ENCODE measurements at places on chromosomes 7 and 10.

DNA sequence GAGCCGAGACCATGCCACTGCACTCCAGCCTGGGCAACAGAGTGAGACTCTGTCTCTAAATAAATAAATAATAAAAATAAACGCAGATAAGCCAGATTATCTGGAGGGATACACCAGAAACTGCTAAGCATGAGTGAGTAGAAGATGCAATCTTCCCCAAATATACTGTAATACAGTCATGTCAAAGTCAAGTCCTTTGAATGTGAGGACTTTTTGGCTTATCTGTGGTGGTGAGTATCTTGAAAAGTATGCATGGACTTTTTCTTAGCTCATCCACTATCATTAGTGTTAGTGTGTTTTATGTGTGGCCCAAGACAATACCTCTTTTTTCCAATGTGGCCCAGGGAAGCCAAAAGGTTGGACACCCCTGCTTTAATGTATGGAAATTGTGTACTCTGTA lies 44.7 kb upstream of the PITRM1 start:
- DNase-seq: no peak

GRCh38 chr7:107813524-107813923 lies 10.5 kb upstream of the SLC26A3 start:
- peak; percentile 24 for DNase-seq

- DNase-seq: no peak
Measured at GRCh38 chr10:71551970-71552369, 155.2 kb downstream of the CDH23 start.

DNA sequence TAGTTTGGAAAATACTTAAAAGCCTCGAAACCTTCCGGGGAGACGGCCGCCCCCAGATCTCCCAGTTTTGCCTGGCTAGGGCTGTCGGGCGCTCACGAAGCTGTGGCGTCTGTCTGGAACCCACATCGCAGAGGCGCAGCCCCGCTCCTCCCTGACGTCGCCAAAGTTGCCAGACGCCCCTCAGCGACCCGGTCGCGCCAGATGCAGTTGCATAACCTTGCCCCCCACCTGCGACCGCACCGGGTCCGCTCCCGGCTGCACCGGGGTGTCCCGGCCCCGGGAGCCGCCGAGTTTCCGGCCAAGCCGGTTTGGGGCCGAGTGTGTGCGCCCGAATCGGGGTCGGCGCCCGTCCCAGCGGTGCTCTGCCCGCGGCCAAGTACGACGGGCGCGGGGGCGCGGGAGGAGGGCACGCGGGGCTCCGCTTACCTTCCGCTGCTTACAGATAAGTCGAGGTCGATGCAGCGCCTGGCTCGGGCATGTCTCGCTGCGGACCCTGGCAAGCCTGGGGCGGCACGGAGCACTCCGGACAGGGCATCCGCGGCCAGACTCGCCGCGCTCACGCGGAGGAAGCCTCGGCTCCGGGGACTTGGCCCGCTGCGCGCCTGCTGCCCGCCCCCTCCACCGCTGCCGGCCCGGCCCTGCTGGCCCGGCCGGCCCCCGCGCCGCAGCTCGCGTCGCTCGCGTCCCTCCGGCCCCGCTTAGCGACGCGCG lies 665 bp downstream of the INSYN2A start:
- no peak for DNase-seq

GRCh38 chr10:102438374-102438773 lies 6.0 kb upstream of the CUEDC2 start:
- no peak for DNase-seq

- DNase-seq: no peak
Measured at GRCh38 chr10:43904301-43904700, 255.6 kb upstream of the ZNF32 start.

- DNase-seq: no peak
Measured at GRCh38 chr7:158393926-158394625, 193.5 kb downstream of the PTPRN2 start.

- DNase-seq: no peak
Measured at GRCh38 chr10:32317795-32318357, 29.1 kb downstream of the EPC1 start.

GRCh38 chr10:127919418-127920271 lies 12.7 kb downstream of the PTPRE start:
- DNase-seq: no peak

DNA sequence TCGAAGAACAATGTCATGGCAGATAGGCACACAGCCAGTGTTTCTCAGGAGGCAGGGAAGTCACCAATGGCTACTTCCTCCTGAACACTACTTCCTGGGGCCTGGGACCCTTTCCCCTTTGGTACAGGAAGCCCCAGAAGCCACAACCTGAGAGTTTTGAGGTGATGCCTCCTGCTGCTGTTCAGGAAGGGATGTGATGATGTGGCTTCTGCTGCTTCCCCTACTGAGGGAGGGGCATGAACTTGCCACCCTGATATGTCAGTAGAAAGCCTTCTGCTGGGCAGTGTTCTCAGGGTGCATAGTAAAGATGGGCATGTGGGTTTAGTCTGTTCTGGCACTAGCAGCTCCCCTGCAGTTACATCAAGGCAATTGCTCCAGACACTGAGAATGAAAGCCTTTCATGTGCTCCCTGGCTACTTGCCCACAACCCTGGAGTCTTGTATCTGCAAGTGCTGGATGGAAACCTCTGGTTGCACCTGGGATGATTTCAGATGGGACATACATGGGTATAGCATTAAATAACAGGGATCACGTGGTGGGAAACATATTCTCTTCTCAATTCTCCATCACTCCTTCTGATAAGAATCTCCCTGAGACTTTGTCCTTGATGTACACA lies 69.3 kb downstream of the ADRA2A start:
- DNase-seq: no peak

DNA sequence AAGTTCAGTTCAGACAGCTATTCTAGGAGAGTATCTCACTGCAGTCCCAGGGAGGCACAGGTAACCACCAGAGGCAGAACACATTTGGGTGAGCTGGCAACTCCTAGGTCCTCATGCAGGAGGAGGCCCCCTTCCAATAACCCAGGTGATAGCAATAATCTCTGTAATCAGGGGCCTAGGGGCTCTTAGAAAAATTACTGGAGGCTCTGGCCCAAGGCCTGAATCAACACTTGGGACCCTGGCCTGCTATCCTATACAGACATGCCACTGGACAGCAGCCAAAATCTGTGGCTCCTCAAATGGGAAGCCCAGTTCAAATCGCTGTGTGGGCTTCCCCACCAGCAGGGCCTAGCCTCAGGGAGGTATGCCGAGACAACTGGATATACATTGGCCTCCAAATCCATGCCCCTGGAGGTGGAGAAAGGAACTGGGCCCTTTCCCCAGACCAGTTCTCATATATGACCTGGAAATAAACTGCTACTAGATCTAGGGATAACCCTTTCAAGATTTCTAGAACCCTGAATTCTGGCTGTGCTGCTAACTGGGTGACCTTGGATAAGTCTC lies 1.6 kb downstream of the AVPI1 start:
- DNase-seq: no peak

All from activated CD8-positive, alpha-beta memory T cell treated with anti-CD3 and anti-CD28 coated beads for 48 hours (primary cell).